Small intestine (tissue), 16 donors: ENCODE measurements at places on chromosomes 7 and 10.
A peak's percentile ranks its signal among the peaks of the same experiment; 100 is the strongest.

GRCh38 chr7:90688810-90689209 lies 92.7 kb downstream of the CDK14 start:
- peak; percentile 34 for DNase-seq

DNA sequence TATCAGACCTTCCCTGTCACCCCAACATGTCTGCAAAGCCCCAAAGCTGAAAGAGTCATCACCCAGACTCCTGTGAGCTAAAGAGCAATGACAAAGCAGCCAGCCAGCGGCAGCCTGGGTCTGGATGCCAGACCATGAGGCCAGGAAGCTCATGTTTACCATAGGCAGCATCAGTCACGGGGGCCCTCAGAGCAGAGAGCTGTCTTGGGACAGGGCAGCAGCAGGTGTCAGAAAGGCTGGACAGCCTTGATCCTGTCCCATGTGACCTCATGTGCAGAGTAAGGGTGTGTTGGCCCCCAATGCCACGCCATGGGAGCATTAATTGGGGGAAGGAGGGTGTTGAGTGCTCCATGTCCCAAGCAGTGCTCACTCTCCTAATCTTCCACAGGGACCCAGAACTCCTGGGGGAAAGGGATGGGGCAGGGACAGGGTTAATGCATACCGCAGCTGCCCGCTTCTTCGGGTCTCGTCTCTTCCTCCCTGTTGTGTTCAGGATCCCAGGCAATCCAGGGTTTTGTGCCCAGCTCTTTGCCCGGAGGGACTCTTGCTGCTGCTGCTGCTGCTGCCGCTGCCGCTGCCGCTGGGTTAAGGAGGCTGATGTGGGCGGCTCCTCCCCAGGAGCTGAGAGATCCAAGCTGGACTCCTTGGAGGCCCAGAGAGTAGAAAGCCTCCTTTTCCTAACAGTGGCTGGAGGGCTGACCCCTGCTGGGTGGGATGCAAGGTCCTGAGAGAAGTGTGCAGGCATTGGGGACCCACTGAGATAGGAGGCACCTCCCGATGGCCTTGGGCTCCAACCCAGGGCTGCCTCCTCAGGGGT lies 7.1 kb downstream of the CCDC201 start:
- no peak for DNase-seq

DNA sequence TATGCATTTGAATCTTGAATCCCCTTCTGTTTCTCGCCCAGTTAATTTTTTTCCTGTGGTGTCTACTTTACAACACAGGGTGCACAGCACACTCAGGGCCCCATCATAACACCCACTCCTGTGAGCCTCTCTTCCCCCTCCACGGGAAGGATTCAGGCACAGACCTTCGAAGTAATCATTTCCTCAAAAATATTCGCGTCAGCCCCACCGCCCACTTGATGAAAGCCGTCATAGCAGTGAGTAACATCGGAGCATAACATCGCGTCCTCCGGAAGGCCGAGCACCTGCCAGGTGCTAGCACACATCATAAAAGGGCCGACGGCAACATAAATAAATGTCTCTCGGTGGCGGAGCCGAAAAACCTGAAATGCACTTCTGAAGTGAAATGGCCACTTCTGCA lies 201.7 kb upstream of the ADARB2 start:
- DNase-seq, result no peak

DNA sequence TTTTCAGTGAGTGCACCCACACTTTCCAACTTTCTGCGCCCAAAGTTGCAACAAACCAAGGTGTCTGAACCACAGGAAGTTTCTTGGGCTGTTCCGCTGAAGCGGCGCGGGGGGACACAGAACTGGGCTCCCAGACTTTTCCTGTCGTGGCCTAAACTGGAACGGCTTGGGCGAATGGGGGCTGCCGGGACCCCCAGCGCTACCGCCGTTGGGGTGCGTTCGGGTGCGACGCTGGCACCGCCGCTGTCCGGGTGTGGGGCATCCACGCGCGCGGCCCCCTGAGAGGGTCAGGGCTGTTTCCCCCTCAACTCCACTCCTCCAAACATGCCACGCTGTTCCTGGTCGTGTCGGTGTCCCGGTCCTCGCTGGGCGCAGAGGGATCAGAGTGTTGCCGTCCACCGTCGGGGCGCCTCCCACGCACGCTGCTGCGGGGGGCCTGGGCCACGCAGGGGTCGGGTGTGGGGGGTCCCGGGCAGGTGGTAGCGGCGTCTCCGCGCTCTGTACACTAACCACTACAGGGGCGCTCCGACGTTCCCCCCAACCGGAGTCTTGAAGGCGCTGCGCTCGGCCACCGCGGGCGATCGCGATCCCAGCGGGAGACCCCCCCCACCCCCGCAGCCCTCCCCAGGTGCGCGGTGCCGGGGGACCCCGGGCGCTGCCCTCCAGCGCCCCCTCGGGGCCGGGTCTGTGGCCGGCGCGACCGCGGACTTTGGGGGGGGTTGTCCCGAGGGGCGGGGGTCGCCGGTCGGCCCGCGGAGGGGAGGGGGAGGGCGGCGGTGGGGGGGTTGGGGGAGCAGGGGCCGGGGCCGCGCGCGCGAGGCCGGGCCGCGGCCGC lies 2.2 kb upstream of the CUX1 start:
- DNase-seq, result peak; percentile 76

GRCh38 chr10:103086261-103086660 lies 106.8 kb downstream of the NT5C2 start:
- no peak for DNase-seq

DNA sequence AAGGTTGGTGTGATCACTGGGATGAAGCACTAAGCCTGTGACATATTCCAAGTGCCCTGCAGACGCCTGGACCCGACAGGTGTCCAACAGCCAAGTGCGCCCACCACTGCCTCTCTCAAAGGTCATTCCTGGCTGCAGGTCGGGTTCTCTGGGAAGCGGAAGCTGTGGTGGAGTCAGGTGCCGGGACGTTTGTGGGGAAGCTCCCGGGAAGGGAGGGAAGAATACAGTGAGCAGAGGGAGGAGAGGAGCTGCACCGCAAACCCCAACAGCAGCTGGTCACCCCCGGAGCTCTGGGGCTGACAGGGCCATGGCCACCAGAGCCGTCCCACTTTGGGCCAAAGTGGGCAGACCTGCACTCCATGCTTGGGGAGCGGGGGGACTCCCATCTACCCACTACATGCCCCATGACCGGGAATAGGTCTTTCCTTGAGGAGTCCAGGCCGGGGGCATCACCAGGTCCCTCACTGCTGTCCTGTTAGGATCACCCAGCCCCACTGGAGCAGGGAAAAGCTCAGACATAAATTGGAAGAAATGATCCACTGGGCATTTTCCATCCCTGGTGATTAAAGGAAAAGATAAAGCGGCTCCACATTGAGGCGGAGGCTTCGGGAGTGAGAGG lies 84.5 kb upstream of the PPP2R2D start:
- DNase-seq, result no peak

DNA sequence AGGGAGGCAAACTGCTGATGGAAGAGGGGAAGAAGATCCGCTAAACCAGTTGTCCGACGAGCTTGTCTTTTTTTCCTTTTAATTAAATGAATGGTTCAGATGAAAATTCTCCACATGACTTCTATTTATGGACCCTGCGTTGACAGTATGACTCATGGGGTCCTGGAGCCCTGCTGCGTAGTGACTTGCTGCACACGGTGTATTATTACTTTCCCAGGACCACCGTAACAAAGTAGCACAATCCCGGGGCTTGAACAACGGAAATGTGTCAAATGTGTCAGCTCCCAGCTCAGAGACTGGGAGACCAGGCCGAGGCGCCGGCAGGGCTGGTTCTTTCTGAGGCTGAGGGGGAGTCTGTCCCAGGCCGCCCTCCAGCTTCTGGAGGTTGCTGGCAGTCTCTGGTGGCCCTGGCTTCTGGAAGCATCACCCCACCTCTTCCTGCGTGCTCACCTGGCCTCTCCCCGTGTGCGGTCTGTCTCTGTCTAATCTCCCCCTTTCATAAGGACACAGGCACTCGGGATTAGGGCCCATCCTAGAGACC lies 33.8 kb upstream of the MNX1 start:
- no peak for DNase-seq

DNA sequence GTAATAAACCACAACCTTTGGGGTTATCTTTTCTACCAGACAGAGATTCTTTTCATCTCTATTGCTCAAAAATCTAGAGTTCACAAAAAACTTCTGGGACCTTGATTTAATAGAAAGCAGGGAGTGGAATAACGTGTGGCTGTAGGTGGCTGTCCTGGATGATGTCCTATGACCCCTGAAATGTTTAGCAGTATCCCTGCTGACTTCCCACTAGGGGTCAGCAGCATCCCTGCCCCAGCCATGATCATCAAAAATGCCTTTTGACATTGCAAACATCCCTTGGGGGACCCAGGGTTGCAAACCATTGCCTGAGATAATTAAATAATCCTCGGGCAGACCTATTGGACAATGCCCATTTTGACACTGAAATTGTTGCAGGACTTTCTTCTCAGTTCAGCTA lies 177.1 kb downstream of the USP6NL start:
- DNase-seq, result no peak

- no peak for DNase-seq
Measured at GRCh38 chr7:158992759-158993158, 136.4 kb downstream of the DYNC2I1 start.

- no peak for DNase-seq
Measured at GRCh38 chr7:27560706-27561235, 101.9 kb downstream of the HIBADH start.

DNA sequence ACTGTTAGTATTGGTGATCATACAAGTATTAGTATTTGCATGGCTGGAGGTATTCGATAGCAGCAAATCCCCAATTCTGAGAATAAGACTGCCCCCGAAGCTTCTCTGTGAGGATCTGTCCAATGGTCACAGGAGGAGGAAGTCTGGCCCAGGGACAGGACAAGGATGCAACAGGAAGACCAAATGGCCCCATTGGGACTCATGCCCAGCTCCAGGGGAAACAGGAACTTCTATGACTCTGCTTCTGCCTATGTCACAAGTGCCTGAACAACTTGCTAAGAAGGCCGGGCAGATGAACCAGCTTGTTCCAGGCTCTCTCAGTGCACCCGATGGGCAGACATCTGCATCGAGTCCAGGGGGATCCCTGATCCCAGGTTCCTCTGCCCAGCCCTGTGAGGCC lies 172.0 kb upstream of the GRB10 start:
- no peak for DNase-seq

DNA sequence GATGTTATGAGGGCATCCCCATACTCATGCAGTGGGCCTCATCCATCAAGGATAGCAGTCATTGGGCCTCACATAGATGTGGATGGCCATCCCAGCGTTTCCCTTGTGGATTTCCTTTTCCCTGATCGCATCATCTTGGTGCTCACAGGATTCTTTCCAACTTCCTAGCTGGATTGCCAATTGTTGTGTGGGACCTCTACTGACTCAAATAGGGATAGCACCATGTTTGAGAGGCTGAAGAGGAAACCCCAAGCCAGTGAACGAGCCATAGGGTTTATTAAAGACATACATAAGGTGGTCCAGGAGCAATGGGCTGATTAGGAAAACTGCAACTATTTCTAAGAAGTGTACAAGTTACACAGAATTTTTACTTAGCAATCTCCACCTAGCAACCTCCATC lies 21.8 kb downstream of the ASZ1 start:
- no peak for DNase-seq

- no peak for DNase-seq
Measured at GRCh38 chr10:91681361-91682276, 48.7 kb upstream of the PPP1R3C start.

DNA sequence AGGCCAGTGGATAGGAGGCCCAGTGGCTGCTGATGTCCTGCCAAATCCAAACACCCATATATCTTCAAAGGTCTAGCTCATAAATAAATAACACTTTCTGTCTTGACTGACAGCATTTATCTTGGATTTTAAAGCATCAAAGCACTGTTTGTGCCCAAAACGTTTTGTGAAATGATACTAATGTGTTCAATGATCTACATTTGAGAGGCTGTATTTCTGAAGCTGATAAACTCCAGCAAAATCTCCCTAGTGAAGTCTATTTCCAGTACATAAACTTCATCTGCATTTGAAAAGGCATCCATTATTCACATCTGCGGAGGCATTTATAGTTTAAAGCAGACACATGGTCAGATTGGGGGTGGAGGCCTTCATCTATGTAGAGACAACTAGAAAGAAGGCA lies 276.3 kb downstream of the HPSE2 start:
- DNase-seq, result no peak

- DNase-seq, result no peak
Measured at GRCh38 chr7:90903841-90904240, 307.7 kb downstream of the CDK14 start.

DNA sequence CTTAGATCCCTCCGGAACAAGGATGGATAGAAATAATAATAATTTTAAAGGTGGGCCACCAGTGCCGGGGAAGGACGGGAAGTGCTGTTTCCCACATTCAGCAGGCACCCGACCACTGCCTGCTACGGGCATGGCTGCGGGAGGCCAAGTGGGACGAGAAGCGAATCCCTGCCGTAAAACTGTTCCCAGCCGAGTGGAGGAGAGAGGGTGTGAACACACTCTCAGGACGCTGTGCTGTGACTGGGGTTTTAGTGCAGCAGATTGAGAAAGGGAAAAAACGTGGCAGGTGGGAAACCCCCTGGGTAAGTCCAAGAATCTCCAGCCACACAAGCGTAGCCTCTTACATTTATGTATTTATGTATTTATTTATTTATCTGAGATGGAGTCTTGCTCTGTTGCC lies 158.8 kb downstream of the DNAJB6 start:
- no peak for DNase-seq

DNA sequence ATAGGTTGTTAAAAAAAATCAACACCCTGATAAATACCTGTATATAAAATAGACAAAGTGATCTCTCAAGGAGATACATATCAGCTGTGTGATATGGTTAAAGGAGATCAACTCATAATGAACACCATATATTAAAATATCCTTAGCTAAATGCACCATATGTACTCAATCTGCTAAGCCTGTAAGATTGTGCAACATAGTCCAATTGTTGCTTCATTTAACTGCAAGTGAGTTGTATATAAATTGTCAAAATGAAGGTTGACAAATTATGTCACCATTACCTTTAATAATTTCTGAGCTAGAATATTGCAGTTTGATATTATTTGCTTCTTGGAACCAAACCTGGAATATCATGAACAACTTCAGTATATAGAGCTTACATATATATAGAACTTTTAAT lies 283.7 kb downstream of the MALRD1 start:
- no peak for DNase-seq

- no peak for DNase-seq
Measured at GRCh38 chr10:75632805-75633462, 201.5 kb downstream of the LRMDA start.

- DNase-seq, result no peak
Measured at GRCh38 chr7:36406156-36406555, 16.5 kb downstream of the ANLN start.
